ENCODE measurements at places on chromosomes 1 and 21. TPM values are rescaled to one million over a fixed set of nuclear protein-coding genes. Genes with fewer than 3 reads are reported as not detected.

Gene SPRR5
- not detected for total RNA-seq

Gene TCEA3
- total RNA-seq: 0.83 TPM

Gene TRNP1
- total RNA-seq: 13.9 TPM

Gene FALEC
- not detected for total RNA-seq

Gene NTNG1
- total RNA-seq: 3.2 TPM

Gene UTP25
- 4.6 TPM for total RNA-seq

Gene PRKCZ
- total RNA-seq: 120 TPM

Gene CFHR4
- not detected for total RNA-seq

Gene SPRR2G
- total RNA-seq: not detected

Gene RNU1-1
- total RNA-seq: 3,598 TPM

Gene DPT
- not detected for total RNA-seq

Gene MATN1
- total RNA-seq: 0.22 TPM

Gene MMP23B
- 162 TPM for total RNA-seq

Gene TMEM82
- total RNA-seq: not detected

Gene OR6N1
- not detected for total RNA-seq

Gene C1orf53
- 5.9 TPM for total RNA-seq

Gene TMEM200B
- 5.8 TPM for total RNA-seq

Gene KCNA3
- 2.7 TPM for total RNA-seq

Gene FAM151A
- total RNA-seq: not detected

Gene PGLYRP4
- total RNA-seq: not detected

Gene CYP2J2
- not detected for total RNA-seq

Gene CD5L
- not detected for total RNA-seq

Gene GART
- total RNA-seq: 70.3 TPM

Gene AMY2A
- not detected for total RNA-seq

Gene TINAGL1
- not detected for total RNA-seq

Gene IL10
- not detected for total RNA-seq

Gene C1QC
- total RNA-seq: not detected

Gene UBE2U
- not detected for total RNA-seq

Gene ELAPOR1
- total RNA-seq: 1.5 TPM

Gene TCHHL1
- total RNA-seq: not detected

Gene CLCA4
- total RNA-seq: not detected

Gene GJA5
- not detected for total RNA-seq

Gene PANK4
- 58.5 TPM for total RNA-seq

Gene OR6K3
- not detected for total RNA-seq

Gene TRPM2
- total RNA-seq: not detected

Gene TNFSF4
- 0.34 TPM for total RNA-seq

Gene PKP1
- total RNA-seq: not detected

Gene POU3F1
- 9.3 TPM for total RNA-seq

Gene TACSTD2
- total RNA-seq: not detected

Gene MCOLN2
- total RNA-seq: not detected

Gene ERICH3
- total RNA-seq: 1.9 TPM

Gene C1orf185
- total RNA-seq: not detected

Gene ETV3L
- not detected for total RNA-seq

Gene GRIK3
- 60.1 TPM for total RNA-seq

Gene TNFRSF9
- total RNA-seq: 0.15 TPM

Gene GSTM2
- total RNA-seq: 33.6 TPM

Gene ARMH1
- 4.9 TPM for total RNA-seq

Gene MXRA8
- 7.7 TPM for total RNA-seq

Gene INSRR
- total RNA-seq: 6.9 TPM

Gene GBP5
- total RNA-seq: not detected

Gene TAL1
- total RNA-seq: 2.1 TPM

Gene TDRD5
- not detected for total RNA-seq

Gene LCE3E
- not detected for total RNA-seq
